ENCODE measurements at places on chromosomes 1 and 21.

- no peak for DNase-seq
Observed at GRCh38 chr1:30720271-30721223, 2.8 kb downstream of the MATN1 start.

DNA sequence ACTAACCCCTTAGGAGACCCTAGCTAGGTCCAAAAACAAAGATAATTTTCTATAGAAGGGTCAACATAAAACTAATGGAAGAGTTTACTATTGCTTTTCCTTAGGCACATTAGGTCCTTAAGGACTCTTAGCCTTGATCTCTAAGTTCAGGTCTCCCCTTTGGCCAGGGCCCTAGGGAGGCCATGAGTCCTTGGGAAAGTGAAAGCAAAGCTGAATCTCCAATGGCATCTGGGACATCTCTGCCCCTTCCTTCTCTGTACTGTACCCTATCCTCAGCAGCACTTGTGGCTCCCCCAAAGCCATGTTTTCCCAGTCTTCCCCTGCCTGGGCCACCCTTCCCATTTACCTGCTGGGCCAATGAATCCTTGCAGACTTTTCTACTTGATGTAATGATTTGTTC is 14.3 kb downstream of the IER5 start:
- no peak for DNase-seq

GRCh38 chr21:36854391-36854790 is 112.1 kb downstream of the HLCS start:
- DNase-seq = peak; percentile 23

GRCh38 chr1:161021970-161022353 is 1.0 kb upstream of the F11R start:
- DNase-seq = no peak

GRCh38 chr1:103109311-103109920 is 1.1 kb upstream of the COL11A1 start:
- DNase-seq = no peak

- no peak for DNase-seq
Observed at GRCh38 chr1:180119837-180120236, 34.8 kb upstream of the QSOX1 start.

All from NCI-H1092 treated with DMSO at 0.1 percent for 48 hours (cell line).